Esophagus squamous epithelium (tissue), 5 donors: ENCODE measurements at places on chromosomes 2 and 18.

GRCh38 chr2:168529900-168530561, 74.0 kb downstream of the CERS6 start:
- DNase-seq: no peak

DNA sequence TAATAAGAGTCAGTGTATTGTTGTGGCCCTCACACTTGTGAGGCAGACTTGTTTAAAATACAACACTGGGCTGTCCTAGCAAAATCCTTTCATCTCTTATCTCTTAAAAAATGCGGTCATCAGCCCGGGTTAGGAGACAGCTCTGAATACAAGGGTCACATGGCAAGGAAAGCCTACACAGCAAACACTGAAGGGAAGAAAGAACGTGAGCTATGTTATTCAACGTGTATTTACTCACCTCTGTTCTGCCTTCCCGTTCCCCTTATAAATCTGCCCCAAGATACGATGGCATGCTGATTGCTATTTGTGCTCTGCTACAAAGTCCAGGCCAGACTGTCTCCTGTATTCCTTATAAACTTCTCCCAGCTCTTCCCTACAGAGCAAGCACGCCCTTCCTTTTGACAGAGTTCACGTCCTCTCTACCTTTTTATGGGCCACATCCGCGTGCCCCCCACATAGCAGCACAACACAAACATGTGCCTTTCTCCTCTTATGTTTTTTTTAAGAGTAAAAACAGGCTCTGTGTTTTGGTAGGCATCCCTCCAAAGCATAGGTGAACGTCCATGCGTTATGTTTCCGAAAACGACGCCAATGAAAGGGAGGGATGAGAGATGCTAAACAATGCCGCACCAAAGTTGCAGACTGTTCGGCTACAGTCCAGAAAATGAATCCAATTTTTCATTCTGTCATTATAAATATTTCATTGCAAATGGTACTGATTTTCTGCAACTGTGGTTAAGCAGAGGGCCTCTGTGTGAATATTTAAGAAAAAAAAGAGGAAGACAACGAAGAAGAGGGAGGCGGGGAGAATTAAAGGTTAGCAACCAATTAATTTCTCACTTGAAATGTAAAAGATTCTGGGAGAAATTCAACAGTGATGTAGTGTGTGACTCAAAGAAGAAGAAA, 274.7 kb downstream of the ZNF521 start:
- DNase-seq: no peak

DNA sequence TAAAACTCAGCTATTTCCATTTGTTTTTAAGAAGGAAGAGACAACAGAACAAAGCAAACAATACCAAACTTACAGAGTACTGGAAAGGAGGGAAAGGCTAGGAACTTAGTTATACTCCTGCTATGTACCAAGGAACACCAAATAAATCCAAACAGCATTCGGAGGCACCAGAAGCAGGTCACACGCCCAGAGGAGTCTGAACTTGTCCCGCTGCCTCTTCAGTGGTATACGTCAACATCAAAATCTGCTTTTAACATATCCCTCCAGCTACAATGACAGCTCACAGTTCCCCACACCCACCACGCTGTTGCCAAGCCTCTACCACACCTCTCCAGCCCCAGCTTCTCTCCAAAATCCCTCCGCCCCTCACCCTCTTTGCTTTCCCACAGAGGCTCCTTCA, 17.3 kb downstream of the C2orf76 start:
- DNase-seq: no peak

GRCh38 chr2:102346381-102347130, 9.0 kb upstream of the IL18R1 start:
- DNase-seq: no peak

GRCh38 chr2:73823916-73824523, 4.7 kb upstream of the STAMBP start:
- no peak for DNase-seq
